ENCODE measurements at places on chromosomes 2 and 18.

GRCh38 chr2:226189061-226189460 is 610.6 kb downstream of the IRS1 start:
- DNase-seq: no peak

DNA sequence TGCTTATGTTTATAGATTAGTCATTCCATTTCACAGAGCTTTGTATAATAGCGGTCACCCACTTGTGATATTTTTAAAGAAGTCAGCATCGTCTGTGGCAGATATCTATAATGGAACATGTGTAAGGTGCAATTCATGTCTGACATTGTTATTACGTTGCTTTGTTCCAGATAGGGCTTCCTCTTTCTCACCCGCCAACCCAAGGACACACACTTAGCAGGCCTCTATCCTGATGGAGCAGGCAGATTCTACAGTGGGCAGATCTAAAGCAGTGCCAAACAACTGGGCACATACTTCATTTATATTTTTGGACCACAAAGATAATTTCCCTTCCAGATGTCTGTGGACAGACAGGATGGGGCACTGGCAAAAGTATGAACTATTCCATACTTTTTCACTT is 573.1 kb downstream of the TDRD15 start:
- no peak for DNase-seq

GRCh38 chr2:240579771-240580614 is 6.5 kb upstream of the CAPN10 start:
- DNase-seq: peak; percentile 83

DNA sequence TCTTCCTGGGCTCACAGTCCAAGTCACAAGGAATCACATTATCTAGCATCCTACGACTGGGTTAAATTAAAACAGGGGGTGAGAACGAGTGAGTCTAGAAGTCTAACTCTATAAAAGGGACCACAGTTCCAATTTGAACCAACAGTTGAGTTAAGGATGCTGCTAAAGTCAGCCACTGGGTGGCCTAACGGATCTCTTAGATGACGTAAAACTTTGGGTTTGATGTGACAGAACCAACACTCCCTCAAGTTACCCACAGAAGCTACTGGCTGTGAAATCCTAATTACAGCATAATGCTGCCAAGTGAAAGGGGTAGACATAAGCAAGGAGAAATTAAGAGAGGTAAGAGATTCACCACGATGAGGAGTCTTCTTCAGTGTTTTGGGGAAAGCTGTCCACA is 32.7 kb upstream of the RUFY4 start:
- no peak for DNase-seq

GRCh38 chr2:159153463-159153862 is 133.0 kb downstream of the WDSUB1 start:
- no peak for DNase-seq

GRCh38 chr2:135327146-135327545 is 203.9 kb downstream of the ZRANB3 start:
- DNase-seq: no peak

- DNase-seq: no peak
Observed at GRCh38 chr18:52750995-52751394, 411.0 kb downstream of the DCC start.

GRCh38 chr2:109531896-109532727 is 81.7 kb downstream of the SEPTIN10 start:
- no peak for DNase-seq

DNA sequence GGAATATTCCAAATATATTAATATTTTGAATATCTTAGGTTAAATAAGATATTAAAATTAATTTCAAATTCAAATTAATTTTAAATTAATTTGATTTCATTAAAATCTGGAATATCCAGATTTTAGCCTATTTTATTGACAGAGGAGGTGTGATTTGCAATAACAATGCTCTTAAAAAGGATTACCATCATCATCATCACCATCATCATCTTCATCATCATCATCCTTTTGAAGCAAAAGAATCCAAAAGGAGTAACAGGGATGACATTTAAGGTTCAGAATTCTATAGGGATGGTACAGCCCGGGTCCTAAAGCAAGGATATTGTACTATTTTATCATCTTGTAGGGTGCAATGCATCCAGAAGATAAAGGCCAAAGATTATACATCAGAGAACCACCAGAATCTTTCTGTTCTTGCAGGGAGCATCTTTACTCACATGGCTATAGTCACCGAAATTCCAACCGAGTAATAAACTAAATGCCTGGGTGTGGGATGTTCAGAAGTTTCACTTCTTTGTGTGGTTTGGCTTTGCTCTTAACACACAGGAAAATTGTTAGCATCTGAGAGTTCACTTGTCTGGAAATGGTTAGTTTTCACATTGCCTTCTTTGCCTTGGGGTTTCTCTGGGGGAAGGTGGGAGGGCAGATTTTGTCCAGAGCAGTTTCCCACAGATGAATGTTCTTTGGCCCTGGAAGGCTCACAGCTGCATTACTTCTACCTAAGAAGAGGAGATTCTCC is 99.1 kb upstream of the ITGA6 start:
- no peak for DNase-seq

GRCh38 chr2:207805566-207806226 is 36.0 kb upstream of the FZD5 start:
- no peak for DNase-seq

- no peak for DNase-seq
Observed at GRCh38 chr18:9926223-9926894, 12.5 kb downstream of the VAPA start.

GRCh38 chr2:238501311-238501710 is 74.6 kb downstream of the ASB1 start:
- DNase-seq: no peak
